ENCODE measurements at places on chromosomes 16 and 17.

GRCh38 chr17:50176559-50177357, 11.0 kb downstream of the SGCA start:
- no peak for DNase-seq

DNA sequence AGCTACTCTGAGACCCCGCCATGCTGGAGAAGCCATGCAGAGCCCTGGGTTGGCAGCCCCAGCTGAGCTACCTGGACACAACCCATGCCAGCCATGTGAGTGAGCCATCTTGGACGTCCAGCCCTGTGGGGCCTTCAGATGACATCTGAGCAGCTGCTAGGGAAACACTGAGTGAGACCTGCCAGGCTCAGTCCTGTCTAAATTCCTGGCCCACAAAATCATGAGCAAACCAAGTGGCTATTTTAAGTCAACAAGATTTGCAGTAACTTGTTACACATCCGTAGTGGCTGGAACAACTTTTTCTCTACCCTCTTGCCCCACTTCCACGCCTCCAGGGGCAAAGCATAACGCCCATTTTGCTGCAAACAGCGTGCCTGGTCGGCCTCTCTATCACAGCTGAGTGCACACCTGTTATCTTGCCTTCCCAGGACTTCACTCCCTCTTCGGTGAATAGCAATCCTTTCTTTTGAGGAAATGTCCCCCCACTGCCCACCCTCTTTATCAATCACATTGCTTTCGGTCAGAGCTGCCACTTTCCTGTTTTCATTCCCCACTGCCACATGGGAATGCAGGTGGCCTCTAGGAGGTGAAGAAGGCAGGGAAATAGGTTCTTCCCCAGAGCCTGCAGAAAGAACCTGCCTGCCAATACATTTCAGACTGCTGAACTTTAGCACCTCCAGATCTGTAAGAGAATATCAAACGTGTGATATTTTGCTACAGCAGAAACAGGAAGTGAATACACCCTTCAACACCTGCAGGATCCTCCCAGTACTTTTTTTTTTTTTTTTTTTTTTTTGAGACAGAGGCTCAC, 7.4 kb upstream of the SCIMP start:
- DNase-seq = no peak

DNA sequence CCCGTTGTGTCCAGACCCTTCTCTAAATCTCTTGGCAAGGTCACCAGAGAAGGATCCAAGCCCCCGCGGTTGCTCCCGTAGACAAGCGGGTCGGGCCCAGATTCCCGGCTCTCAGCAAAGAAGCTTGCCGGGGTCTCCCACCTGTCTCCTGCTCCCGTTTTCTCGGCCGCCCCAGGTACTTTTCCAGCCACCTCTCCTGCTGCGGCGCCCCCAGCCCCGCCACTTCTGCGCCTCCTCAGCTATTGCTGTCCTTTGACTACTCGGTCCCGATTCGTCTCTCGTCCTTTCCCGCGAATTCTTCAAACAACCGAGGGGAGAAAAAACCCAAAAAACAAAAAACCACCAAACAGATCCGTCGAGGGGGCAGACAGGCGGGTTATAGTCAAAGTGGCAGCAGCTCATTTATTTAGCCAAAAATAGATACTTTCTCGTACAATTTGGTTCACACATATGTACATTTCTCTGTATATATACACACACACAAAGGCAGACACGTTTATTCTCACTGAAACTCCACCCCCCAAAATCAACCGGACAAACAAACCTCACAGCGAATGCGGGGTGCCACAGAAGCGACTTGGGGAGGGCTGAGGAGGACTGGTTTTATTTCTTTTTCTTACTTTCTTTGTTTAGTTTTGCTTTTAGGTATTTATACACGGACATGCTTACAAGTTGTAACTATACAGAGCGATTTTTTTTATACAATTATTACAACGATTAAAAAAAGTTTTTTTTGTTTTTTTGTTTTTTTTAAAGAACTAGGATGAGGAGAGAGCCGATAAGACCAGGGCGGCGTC, 3.5 kb downstream of the IRX3 start:
- peak; percentile 50 for DNase-seq

DNA sequence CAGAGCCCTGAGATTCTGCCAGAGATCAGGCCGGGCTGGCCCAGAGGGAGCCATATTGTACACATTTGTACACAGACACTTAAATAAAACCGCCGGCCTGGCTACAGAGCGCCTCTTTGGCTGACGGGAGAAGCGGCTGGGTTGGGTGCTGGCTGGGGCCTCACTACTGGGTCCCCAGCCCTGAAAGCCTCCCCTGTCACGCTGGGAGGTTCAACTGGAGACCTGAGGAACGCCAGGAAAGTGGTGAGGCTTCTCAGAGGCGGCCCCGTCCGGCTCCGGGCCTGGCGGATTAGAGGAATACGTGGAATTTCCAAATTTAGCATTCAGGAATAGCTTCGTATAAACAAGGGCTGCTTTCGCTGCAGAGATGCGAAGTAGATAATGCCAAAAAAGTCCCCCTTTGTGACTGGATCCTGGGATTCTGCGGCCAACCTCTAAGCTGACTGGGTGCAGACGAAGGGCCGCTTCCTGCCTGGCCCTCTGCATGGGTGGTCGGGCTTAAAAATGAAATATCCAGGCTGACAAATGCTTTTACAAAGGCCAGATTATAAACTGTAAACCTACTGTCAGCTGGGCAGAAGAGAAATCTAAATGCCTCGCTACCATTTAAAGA, 252.4 kb downstream of the IRF8 start:
- no peak for DNase-seq

DNA sequence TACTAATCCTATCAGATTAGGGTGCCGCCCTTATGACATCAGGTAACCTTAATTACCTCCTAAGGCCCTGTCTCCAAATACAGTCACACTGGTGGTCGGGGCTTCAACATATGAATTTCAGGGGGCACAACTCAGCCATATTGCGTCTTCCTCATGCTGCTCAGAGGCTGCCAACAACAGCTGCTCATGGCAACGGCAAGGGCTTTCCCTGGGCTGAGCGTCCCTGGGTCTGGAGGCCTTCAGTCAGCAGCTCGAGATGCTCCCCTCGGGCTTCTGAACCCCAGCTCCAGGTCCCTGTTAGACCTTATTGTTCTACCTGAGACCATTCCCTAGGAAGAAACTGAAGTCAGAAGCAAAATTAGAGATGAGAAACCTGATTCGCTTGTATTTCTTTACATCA, 157.2 kb downstream of the TMEM132E start:
- DNase-seq = no peak

All from KBM-7 (cell line).